ENCODE measurements at places on chromosomes 5 and 9.
A peak's percentile ranks its signal among the peaks of the same experiment; 100 is the strongest.

DNA sequence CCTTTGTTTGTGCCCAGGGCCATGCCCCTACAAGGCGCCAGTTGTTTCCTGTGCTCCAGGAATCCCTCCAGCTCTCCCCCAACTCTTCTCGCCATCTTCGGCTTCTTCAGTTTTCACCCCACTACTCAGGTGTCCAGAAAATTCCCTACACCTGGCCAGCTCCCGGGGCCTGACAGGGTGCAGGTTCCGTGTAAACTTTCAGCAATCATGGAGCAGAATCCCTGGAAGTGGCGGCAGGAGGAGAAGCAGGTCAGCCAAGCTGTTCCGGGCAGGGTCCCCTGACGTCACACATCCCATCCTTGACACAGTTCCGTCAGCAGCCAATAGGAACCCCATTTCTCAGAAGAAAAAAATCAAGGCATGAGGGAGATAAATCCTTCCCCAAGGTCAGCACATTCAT is 12.2 kb upstream of the ADGRD2 start:
- no peak for DNase-seq

- no peak for DNase-seq
Observed at GRCh38 chr5:179281694-179282093, 63.6 kb downstream of the ADAMTS2 start.

- peak; percentile 12 for DNase-seq
Observed at GRCh38 chr5:93289942-93290341, 291.1 kb downstream of the NR2F1-AS1 start.

- DNase-seq: peak; percentile 22
Observed at GRCh38 chr9:94250456-94250855, 8.6 kb upstream of the ZNF169 start.

- no peak for DNase-seq
Observed at GRCh38 chr5:45642370-45642769, 53.8 kb downstream of the HCN1 start.

Data from bronchial epithelial cell (primary cell).